ENCODE measurements at places on chromosomes 4 and X. TPM values are rescaled to one million over a fixed set of nuclear protein-coding genes. Genes with fewer than 3 reads are reported as not detected.

Gene DIPK2B
- polyA plus RNA-seq = 0.96 TPM

Gene ASB12
- polyA plus RNA-seq = 0.28 TPM

Gene FREM3
- polyA plus RNA-seq = not detected

Gene AFAP1
- polyA plus RNA-seq = 2.4 TPM

Gene LARP7
- 46.0 TPM for polyA plus RNA-seq

Gene NUDT10
- polyA plus RNA-seq = 1.3 TPM

Gene HPGDS
- 0.54 TPM for polyA plus RNA-seq

Gene TRAM1L1
- polyA plus RNA-seq = 0.32 TPM

Gene SPOCK3
- 0.06 TPM for polyA plus RNA-seq

Gene FOXR2
- polyA plus RNA-seq = not detected

Gene NEXMIF
- 0.15 TPM for polyA plus RNA-seq

GRCh38 chr4:176981551-176981950 is 188.8 kb upstream of the VEGFC start:
- DNase-seq = no peak

GRCh38 chrX:24676403-24677024 is 17.2 kb upstream of the POLA1 start:
- no peak for DNase-seq

DNA sequence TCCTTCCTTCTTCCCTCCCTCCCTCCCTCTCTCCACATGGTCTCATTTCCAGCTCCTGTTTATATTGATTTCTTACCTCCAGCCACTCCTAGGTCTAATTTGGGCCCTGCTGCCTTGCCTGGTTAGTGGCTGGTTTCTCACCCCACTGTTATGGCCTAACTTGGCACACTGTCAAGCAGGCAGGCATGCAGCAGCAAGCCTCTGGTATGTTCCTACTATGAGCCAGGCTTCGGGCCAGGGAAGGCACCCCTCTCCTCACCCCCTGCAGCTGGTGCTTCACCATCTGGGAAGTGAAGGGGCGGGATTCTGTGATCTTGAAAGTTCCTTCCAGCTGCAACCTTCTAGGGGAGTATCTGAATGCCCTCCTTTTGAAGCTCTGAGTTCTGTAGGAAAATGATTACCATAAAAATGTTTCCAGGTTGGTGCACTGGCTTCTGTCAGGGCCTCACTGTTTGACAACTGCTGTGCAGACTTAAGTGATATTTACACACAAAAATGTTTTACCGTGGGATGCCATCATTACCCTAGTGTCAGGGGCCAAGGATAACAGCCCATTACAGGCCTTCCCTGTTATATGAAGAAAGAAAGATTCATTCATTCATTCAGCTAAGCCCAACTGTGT is 10.1 kb upstream of the VMA21 start:
- no peak for DNase-seq

DNA sequence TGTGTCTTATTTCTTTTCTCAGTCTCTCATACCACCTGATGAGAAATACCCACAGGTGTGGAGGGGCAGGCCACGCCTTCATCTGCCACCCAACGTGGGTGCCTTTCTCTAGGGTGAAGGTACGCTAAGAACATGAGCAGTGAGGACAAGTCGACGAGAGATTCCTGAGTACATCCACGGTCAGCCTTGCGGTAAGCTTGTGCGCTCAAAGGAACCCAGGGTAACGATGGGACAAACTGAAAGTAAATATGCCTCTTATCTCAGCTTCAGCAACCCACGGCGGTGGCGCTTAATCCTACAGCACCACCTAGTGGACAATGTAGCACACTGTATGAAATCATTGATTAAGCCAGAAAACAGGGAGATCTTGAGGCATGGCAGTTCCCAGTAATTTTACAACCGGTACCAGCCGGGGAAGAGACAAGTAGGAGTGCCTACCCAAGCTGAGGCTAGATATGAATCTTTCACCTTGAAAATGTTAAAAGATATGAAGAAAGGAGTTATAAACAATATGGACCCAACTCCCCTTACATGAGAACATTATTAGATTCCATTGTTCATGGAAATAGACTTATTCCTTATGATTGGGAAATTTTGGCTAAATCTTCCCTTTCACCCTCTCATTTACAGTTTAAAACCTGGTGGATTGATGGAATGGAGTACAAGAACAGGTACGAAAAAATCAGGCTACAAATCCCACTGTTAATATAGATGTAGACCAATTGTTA is 63.0 kb downstream of the ZNF732 start:
- DNase-seq = peak; percentile 89

DNA sequence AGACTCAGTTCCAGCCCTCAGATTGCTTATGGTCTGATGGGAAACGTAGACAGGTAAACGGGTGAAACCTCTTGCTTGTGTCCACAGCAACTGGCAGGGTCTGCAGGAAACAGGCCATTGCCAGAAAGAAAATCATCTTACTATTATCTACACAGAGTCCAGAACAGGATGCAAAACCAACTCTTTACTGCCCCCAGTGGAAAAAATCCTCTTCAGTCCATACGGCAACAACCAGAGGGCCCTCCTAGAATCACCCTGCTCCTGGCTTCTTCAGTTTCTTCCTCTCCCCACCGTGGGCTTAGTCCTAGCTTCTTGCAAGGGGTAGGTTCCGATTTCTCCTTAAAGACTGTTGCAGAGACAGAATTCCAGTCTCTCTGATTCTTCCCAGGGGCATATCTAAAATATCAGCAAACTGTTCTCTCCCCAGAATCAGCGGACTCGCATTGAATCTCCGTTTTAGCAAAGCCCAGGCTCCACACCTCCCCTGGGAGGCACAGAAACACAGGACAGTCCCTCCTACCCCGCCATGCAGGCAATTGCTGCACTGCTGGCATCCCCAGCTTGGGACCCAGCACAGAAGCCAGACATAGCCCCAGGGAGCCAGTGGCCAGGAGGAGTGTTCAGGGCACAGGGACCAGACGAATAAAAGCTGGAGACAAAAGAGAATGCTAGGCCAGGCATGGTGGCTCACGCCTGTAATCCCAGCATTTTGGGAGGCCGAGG is 41.0 kb upstream of the SH3RF1 start:
- DNase-seq = no peak

DNA sequence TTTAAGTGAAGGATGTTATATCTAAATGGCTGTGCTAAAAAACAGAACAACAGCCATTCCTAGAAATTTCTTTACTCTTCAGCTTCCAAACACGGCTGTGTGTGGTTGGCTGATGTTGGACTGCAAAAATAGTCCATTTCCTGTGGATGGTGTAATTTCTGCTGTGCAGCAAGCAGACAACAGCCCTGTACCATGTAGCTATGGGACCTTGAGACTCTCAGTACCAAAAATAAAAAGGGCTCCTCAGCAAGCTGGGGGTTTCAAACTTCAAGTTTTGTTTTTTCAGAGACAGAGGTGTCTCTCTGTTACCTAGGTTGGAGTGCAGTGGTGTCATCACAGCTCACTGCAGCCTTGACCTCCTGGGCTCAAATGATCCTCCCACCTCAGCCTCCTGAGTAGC is 18.1 kb downstream of the CD40LG start:
- no peak for DNase-seq

- DNase-seq = peak; percentile 71
Measured at GRCh38 chrX:10620121-10620699, at the start of gene MID1. Gene MID1 (minus strand): TSS chrX:10620585. CDS start chrX:10567547, 53,038 bp downstream.

DNA sequence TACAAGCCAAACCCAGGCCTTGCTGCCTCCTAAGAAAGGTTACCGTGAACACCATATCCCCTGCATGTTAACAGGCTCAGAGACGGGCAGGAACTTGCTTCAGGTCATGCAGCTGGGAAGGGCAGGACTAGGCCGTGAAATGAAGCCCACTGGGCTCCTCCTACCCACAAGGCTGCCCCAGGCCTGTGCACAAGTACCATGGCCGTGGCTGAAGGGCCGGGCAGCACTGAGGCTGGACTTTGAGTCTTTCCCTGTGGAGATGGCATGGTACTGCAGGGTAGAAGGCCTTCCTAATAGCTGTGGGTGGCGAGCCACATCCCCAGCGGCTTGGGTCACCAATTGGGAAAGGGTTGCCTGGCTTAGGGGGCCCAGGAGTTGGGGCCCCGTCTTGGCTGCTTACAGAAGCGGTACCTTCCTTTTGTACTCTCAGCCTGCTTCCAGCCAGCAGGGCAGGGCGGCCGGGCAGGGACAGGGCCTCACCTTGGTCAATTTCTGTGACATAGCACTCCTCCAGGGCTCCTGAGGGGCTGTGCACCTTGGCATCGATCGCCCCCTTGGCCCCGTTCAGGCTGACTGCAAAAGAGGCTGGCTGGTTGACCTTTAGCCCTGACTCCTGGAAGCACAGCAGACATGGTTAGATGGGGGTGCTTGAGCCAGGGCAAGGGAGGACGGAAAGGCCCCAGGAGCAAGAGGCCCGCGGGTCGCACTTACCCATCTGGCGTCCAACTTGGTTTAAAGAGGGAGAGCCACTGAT is 23.8 kb downstream of the FLNA start:
- no peak for DNase-seq

- DNase-seq = no peak
Measured at GRCh38 chr4:41077628-41078027, 136.7 kb downstream of the APBB2 start.

- DNase-seq = no peak
Measured at GRCh38 chrX:46268412-46268811, 276.8 kb downstream of the ZNF674 start.

DNA sequence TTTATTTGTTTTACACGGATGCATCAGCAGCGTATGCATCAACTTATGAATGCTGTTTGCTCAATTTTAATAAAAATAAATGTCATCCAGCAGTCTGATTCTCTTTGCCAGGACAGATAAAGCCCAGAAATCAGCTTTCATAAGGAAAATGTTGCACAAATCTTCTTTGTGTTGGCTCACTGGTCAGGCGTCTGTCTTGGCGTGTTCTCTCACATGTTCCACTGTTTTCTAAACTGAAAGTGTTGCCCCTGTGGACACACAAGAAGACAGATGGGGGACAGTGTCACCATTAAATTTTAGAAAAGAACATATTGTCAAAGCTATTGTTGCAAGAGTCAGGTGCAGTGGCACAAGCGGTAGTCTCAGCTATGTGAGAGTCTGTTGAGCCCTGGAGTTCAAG is 316.2 kb downstream of the CENPC start:
- no peak for DNase-seq

- no peak for DNase-seq
Measured at GRCh38 chrX:120726294-120726693, 96.4 kb upstream of the C1GALT1C1 start.

GRCh38 chrX:20796450-20796849 is 529.7 kb upstream of the RPS6KA3 start:
- no peak for DNase-seq

DNA sequence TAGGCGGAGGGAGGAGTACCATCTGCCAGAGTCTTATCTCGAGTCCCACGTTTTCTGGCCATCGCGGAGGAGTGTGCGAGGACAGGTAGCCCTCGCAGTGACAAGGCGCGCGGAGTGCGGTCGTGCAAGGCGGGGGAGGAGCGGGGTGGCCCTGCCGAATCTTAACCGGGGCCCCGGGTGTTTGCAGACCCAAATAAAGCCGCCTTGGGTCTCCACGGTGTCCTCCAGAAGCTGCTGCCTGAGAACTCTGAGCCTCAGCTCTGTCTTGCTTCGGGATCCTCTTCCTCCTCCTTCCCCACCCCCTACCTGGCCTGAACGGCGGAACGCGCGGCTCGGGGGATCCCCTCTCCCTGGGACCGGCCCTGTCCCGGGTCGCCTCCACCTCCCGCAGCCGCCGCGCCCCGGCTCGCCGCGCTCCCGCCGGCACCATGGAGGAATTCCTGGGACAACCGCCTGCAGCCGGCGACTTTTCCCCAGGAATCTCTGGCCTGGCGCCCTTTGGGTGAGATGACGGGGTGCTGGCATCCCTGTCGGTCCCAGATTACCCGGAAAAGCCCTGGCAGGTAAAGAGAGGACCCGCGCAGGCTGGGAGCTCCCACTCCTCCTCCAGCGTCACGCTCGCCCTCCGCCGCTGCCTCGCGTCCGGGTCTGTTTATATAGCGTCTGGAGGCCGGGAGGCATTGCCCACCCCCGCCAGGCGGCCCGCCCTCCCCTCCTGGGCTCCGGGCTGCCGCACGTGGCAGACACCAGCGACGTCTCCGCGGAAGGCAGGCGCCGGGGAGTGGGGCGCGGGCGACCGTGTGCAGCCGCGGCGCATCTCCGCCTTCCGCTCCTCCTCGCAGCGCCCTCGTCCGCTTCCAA is at the start of gene GALNTL6:
TSS of gene GALNTL6 (plus strand) at position 740 of the 861 bp plus-strand sequence.
- DNase-seq = peak; percentile 82

DNA sequence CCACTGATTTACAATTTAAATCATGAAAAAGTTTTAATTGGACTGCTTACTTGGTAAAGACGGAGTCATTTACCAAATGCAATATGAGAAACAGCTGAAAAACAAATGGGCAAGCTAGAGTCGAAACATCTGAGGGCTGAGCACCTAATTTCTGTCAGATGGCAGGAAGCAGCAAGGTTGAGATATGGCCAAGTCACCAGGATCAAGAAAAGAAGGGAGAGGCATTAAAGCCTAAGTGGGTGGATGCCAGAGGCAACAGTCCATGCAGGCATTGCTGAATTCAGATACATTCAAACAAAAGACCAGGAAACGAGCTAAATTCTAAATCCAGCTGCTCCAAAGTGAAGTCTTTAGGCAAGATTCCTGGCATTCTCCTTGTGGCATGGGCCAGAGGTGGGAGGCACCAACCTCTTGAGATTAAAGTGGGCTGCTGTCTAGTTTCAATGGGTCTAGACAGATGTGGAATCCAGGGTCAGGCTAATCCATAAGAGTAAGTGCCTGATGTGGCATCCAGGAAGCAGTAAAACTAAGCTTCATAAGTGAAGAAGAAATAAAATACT is 8.0 kb upstream of the ARSJ start:
- no peak for DNase-seq

GRCh38 chr4:95627024-95627605 is 78.3 kb upstream of the UNC5C start:
- no peak for DNase-seq

GRCh38 chr4:37279894-37280592 is 35.5 kb downstream of the NWD2 start:
- no peak for DNase-seq

GRCh38 chr4:108203377-108203776 is 34.6 kb upstream of the LEF1 start:
- DNase-seq = no peak

DNA sequence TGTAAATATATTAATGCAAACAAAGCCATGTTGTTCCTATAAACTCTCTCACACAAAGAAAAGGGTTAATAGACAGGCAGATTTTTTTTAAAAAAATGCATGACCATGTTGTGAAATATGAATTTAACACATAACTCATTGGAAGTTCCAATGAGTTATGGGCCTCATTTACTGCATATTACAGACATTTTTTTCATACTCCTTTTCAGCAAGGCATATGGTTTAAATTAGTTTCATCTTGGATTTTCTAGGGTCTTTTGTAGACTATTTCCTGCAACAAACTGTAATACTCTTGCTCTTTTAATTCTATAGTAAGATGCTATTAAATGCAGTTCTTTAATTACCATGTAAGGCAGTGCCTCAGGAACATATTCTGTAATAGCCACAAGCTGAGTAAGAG is 323.1 kb downstream of the GBA3 start:
- no peak for DNase-seq

Measured in spleen (tissue), 13 donors.